ENCODE measurements at places on chromosomes 16 and 17.

GRCh38 chr16:88665148-88665547 is 2.3 kb upstream of the MVD start:
- DNase-seq = no peak

- DNase-seq = no peak
Measured at GRCh38 chr16:49937886-49938285, 82.0 kb upstream of the ZNF423 start.

DNA sequence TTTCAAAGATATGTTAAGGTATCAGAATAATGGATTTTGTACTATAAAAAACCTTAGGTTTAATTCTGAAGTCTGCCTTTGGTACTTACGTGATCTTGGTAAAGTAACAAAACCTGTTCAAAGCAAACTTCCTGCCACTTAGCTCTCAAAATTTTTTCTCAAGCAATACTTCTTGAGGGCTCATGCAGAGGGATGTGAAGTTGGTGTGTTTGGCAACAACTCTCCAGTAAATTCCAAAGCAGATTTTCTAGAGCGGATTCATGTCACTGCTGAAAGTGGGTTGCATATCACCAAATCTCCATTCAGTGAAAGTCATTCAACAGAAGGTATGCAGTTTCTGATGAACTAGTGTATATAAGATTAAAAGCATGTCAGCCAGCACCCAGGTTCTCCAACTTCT is 856.7 kb downstream of the CDH8 start:
- DNase-seq = no peak

DNA sequence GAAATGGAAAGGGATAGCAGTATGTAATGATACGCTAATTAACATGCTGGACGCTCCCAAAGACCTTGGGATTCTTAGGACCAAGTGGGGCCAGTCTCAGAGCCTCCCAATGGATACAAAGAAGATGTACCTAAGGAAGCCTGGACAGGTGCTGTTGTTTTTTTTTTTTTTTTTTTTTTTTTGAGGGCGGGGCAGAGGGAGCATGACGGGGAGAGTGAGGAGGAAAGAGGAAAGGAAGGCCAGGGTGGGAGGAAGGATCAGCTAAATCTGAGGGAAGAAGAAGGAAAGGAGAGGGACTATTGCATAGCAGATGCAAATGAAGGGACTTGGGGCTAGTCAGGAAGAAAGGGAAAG is 2.5 kb downstream of the VAMP2 start:
- no peak for DNase-seq

DNA sequence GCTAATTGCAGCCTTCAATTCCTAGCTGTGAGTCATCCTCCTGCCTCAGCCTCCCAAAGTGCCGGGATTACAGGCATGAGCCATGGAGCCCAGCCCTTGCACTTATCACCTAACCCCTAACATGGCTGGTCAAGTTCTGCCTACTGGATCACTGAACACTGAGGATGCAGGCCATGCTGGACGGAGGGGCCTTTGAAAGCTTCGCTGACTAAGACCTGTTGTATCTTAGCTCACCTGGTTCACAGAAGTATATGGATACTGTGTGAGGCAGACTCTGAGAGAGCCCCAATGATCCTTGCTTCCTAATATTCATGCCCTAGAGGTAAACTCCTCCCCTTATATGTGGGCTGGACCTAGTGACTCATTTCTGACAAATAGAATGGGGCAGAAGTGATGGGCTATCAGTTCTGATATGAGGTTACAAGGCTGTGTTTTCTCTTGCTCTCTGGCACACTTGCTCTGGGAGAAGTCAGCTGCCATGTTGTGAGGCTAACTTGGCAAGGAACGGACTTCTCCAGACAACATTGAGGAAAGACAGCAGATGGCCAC is 11.7 kb upstream of the TMIGD1 start:
- DNase-seq = no peak

DNA sequence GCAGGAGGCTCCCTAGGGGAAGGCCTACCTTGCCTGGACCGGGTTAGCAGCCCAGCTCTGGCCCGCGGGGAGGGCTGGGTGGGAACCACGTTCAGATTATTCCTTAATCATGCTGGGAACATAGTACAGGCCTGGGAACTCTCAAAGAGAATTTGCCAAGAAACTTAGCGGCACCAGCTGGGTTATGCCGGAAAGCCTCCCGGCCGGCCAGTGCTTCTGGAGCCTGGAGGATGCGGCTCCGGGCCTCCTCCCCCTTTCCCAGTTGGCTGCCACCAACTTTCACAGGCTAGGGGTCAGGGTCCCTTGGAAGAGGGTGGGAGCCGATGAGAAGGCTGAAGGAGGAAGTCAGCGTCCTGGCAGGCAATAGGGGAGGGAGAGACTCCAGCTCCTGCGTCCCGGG is 10.8 kb downstream of the NGFR start:
- no peak for DNase-seq

Data from stimulated activated CD8-positive, alpha-beta memory T cell treated with anti-CD3 and anti-CD28 coated beads, Interleukin-2, amount 100 ng/mL, for 48 hours (primary cell).